ENCODE measurements at places on chromosomes 5 and 9.
A peak's percentile ranks its signal among the peaks of the same experiment; 100 is the strongest.

GRCh38 chr9:81596679-81597418 lies 92.5 kb downstream of the TLE1 start:
- DNase-seq, result no peak

GRCh38 chr5:67487862-67488261 lies 291.3 kb upstream of the CD180 start:
- DNase-seq, result no peak

GRCh38 chr5:144711172-144711571 lies 540.5 kb downstream of the KCTD16 start:
- DNase-seq, result no peak

- DNase-seq, result no peak
Observed at GRCh38 chr5:132207778-132208177, 19.9 kb downstream of the P4HA2 start.

GRCh38 chr5:149603920-149604319 lies 22.6 kb downstream of the ARHGEF37 start:
- no peak for DNase-seq

DNA sequence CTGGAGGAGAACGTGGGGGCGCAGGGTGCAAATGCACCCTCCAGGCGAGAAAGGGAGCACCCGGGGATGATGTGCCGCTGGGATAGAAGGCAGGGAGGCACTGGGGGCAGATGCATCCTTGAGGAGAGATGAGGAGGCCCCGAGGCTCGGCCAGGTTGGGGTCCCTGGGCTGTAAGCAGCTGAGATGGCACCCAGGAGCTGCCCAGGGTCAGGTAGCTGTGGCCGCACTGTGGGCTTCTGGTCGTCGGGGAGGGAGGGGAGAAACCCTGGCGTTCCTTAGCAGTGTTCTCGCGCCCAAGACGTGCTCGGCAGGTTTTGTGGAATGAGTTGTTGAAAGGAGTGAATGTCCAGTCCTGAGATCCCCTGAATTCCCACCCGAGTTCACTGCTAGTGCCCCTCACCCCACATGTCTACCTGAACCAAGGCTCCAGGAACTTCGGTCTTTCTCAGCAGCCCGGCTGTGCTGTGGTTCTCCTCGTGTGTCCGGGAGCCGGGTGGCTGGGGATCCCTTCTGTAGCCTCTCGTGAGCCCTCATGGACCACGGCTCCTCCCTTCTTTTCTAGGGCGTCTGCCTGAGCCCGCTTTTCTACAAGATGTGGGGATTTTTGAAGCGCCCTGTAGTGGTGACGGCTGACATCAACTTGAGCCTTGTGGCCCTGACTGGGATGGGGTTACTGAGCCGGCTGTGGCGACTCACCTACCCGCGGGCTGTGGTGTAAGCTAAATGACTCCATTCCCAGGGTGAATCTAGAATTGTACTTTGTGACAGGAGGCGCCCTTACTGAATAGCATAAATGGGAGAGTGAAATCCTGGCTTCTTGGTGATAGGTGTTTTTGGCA lies 1.1 kb downstream of the POMT1 start:
- DNase-seq, result peak; percentile 42

- DNase-seq, result no peak
Observed at GRCh38 chr5:170147051-170147752, 41.5 kb downstream of the FOXI1 start.

DNA sequence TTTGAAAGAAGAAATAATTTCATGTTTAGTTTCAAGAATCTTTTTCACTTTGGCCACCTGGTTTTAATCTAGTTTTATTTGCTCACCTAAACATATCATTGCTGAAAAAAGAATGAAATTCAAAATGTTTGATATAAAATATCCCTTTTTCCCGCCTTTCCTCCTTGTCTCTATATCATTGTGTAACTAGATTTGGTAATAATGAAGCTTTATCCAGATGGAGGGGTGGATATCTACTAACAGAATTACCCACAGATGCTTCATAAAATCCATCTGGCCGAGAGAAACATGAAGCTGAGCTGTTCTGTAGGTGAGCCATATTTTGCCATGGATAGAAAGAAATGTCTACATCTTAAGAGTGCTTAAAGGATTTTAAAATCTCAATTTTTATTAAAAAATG lies 214.7 kb downstream of the ICE1 start:
- no peak for DNase-seq

DNA sequence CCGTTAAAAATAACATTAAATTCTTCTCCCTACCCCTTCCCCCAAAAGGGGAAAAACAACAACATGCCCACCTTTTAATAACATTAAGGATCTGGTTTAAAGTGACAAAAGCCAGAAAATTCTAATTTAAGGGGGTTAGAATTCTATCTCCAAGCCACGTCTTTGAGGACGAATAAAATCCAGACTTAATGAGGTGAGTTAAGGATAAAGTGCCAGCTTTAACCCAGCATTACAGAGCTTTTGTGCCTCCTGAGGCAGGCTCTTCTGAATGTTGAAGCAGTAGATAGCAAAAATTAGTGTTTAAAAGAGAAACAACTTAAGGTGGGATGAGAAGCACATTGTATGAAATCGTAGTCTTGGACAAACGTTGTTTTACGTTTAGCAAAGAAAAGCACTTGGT lies 329.0 kb upstream of the MPDZ start:
- no peak for DNase-seq

DNA sequence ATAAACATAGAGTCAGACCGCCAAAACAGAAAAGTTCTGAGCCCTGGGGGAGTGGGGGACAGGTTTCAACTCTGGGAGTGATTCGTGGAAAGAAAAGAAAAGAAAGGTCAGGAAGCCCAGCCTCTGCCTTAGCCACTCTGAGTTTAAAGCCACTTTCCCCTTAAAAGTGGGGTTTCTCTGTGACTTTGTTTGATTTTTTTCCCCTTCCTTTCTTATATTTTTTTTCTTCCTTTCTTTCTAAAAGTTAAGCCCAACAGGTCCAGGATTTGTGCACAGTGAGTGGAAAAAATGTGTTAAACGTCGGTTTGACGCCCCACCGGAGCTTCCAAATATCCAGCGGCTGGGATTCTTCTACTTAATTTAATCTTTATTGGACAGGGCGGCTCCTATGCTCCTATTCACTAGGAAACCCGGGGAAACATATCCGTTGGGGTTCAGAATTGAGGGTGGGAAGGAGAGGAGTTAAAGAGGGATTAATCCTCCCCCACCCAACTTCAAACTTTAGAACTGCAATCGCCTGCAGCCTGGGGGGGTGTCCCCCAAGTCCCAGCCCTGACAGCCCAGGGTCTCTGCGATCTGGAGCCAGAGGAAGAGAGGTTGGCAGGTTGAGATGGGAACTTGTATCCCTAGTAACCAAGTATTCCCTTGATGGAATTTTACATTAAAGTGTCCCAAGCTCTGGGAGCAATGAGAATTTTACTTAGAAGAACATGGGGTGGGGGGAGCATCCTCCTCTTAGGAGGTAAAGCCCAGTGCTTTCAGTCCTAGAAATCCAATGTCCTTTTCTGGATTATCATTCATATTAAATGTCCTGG lies 6.3 kb downstream of the NR2F1-AS1 start:
- DNase-seq, result no peak

DNA sequence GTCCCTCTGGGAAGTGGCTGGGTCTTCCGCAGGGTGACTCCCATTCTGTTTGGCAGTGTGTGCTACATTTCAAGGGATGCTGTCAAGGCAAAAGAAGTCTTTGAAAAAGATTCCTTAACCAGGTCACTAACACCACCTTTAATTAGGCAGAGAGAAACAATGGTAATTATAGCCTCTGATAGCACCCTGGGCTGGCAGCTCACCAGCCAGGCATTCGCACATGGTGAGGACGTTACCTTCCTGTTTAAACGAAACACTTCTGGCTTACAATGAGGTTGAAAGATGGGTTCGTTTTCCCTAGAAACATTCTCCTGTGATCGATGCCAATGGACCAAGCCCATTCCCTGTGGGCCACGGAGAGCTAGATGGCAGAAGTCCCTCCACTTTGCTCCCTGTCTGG lies 230.1 kb upstream of the PANK3 start:
- DNase-seq, result no peak

GRCh38 chr5:180103487-180104167 lies 32.1 kb upstream of the RNF130 start:
- no peak for DNase-seq

DNA sequence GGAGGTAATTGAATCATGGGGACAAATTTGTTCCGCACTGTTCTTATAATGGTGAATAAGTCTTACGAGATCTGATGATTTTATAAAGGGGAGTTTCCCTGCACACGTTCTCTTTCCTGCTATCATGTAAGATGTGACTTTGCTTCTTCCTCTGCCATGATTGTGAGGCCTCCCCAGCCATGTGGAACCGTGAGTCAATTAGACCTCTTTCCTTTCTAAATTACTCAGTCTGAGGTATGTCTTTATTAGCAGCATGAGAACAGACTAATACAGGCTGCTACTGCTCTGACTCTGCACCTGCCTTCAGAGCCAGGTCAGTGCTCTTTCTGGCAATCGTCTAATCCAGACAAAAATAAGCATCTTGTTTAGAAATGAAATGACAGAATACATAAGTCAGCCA lies 479.2 kb upstream of the TUSC1 start:
- DNase-seq, result no peak

- no peak for DNase-seq
Observed at GRCh38 chr5:66896171-66896570, 300.0 kb downstream of the MAST4 start.
